ENCODE measurements at places on chromosomes 7 and 10. TPM values are rescaled to one million over a fixed set of nuclear protein-coding genes. Genes with fewer than 3 reads are reported as not detected.
A peak's percentile ranks its signal among the peaks of the same experiment; 100 is the strongest.

GRCh38 chr7:121288894-121289293 lies 39.9 kb upstream of the WNT16 start:
- peak; percentile 25 for DNase-seq

Gene IMMP2L
- 52.1 TPM for polyA plus RNA-seq

- peak; percentile 89 for DNase-seq
These were observed 242.8 kb downstream of the ELFN1 start for GRCh38 chr7:1912593-1913465.

DNA sequence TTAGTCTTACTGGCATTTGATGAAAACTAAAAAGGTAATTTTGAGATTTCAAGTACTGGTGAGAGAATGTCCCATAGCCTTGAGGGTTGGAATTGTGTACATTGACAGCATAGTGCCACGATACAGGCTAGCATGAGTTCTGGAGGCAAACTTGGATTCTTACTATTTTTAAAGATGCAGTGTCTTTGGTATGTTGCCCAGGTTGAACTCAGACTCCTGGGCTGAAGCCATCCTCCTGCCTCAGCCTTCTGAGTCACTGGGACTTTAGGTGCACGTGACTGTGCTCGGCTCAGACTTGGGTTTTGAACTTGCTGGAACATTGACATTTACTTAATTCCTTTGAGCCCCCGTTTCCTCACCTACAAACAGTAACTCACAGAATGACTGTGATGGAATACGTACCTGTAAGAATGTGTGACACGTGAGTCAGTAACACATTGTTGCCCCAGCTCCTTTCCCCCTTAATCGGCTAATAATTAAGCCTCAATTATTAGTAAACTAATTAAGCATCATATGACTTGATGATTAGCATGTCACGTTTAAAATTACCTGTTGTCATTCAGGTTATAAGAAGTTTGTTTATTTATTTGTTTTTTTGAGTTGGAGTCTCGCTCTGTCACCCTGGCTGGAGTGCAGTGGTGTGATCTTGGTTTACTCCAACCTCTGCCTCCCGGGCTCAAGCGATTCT lies 10.6 kb downstream of the DNAJB6 start:
- DNase-seq = no peak

Gene CADPS2
- polyA plus RNA-seq = 39.9 TPM

Gene TET1
- 0.22 TPM for polyA plus RNA-seq

DNA sequence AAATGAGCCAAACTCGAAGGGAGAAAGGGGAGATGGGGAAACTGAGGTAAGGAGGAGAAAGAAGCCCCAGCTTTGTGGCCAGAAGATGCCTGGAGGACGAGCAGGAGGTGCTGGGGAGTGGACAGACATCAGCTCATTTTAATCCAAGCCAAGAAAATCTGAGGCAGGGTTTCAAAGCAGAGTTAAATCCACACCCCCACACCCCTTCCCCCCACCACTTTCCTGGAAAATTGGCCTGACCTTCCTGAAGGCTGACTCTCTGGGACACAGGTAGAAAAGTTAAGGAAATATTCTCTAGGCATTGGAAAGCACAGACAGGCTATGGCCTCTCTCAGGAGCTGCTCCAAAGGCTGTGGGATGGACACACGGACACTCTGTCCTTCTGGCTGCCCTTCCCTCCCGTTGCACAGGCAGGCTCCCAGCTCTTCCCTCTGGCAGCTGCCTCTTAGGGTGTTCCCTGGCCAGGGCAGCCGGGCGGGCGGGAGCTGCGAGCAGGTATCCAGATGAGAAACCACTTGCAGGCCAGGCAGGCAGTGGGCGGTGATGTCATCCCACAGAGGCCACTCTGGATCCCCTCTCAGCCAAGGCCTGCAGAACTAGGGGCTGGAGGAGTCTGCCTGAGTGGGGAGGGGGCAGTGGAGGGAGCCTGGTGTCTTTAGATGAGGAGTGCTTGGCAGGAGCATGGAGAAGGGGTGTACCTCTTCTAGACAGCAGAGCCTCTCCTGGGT lies 171.8 kb downstream of the NEURL1 start:
- no peak for DNase-seq

DNA sequence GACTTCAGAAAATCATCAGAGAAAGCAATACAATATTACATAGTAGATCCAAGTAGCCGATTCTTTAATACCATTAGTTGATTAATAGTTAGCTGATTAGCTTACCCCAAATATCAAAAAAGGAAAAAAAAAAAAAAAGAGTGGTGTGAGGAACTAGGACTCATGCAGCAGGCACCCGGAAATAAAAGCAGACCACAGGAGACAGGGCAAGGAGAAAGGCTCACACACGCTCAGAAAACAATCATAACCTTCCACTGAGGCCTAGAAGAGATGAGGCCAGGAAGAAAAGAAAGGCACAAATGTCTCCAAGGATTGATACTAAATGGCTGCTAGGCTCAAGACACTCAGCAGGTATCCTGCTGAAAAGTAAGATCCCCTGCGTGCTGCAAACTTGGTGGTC lies 25.9 kb downstream of the TRDMT1 start:
- no peak for DNase-seq

GRCh38 chr7:517774-518629 lies 1.6 kb downstream of the PDGFA start:
- peak; percentile 93 for DNase-seq

DNA sequence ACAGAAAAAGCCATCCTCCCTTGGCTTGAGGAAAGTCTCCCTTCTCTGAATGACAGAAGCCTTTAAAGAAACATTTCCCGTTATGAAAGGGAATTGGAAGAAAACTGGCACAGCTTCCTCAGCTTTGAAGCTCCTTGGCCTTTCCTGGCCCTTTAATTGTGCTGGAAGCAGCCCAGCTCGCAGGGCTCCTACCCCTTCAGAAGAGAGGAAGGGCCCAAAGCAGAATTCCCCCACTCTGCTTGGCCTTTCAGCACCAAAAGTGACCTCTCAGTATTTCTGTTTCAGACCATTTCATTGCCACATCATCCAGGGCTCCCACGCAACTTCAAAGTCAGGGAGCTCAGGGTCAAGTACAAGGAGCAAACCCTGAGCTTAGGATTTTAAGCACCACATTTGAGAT lies 4.2 kb downstream of the AFAP1L2 start:
- no peak for DNase-seq

DNA sequence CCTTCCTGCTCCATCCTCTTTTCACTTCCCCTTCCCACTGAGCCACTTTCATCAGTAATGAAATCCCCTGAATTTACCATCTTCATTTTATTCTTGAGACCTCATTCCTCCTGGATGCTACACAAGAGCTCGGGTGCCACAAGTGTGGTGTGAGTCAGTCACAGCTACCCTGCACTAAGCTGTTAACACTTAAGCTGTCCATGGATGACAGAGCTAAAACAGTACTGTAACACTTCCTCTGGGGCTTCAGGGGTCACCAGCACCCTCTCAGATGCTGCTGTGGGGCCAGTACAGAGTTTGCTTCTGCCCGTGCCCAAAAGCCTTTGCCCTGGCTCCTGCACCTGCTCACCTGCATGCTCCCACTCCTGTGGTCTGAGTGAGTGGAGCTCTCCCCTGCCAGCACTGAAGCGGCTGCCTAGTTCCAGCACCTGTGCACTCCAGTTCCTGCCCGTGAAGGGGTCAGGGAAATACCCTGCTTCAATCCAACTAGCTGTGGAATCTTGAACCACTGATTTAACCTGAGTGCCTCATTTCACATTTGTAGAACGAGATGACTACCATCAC lies 71.9 kb downstream of the POT1 start:
- no peak for DNase-seq

Gene HOXA7
- polyA plus RNA-seq = 23.8 TPM

Gene GATA3
- polyA plus RNA-seq = 45.9 TPM

Gene FAM241B
- 23.7 TPM for polyA plus RNA-seq

Gene CH25H
- polyA plus RNA-seq = 1.2 TPM

Gene PAX4
- polyA plus RNA-seq = not detected

DNA sequence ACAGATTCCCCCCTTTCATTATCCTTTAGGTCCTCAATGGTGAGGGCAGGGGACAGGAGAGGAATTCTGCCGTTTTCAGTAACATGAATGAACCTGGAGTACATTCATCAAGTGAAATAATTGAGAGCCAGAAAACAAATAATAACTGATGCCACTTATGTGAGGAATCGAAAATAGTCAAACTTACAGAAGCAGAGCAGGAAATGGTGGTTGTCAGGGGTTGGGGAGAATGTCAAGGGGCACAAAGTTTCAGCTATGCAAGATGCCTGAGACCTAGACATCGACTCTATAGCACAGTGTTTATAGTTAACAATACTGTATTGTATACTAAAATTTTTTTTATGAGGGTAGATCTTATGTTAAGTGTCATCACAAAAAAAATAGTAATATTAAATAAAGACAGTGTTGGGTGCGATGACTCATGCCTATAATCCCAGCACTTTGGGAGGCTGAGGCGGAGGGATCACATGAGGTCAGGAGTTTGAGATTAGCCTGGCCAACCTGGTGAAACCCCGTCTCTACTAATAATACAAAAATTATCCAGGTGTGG lies 1219.8 kb downstream of the GATA3 start:
- DNase-seq = no peak

Gene ADRA2A
- 1.2 TPM for polyA plus RNA-seq
